ENCODE measurements at places on chromosomes 6 and 20. TPM values are rescaled to one million over a fixed set of nuclear protein-coding genes. Genes with fewer than 3 reads are reported as not detected.
A peak's percentile ranks its signal among the peaks of the same experiment; 100 is the strongest.

- peak overlapping the region; percentile 94 for H3K27ac ChIP-seq
- H3K4me1 ChIP-seq = peaks cover 65% of the 10 kb centered on the region
Observed at GRCh38 chr6:30884521-30885480, 482 bp downstream of the DDR1 start.

- no peaks in the 10 kb centered on the region for H3K36me3 ChIP-seq
- H3K27me3 ChIP-seq = no peaks in the 10 kb centered on the region
- no peaks in the 10 kb centered on the region for H3K4me1 ChIP-seq
- no peak overlapping the region for H3K27ac ChIP-seq
Observed at GRCh38 chr6:18473755-18474154, 86.6 kb downstream of the RNF144B start.

DNA sequence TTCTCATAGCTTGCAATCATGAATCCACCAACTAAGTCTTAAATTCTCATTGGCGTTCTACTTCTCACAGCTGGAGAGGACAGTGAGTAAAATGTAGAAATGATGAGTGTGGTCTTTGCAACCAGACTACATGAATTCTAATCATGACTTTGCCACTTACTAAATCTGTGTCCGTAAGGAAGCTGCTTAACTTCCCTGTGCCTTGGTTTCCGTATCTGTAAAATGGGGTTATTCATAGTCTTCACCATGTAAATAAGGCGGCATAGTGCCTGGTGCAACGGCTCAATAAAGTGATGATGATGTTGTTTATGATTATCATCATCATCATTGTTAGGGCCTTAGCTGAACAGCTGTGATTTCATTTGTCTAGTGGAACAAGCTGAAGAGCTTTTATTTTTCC lies 12.6 kb downstream of the CFAP206 start:
- DNase-seq = no peak
- no peaks in the 10 kb centered on the region for H3K27me3 ChIP-seq
- no peak overlapping the region for H3K27ac ChIP-seq
- H3K4me1 ChIP-seq = no peaks in the 10 kb centered on the region
- H3K36me3 ChIP-seq = no peaks in the 10 kb centered on the region

DNA sequence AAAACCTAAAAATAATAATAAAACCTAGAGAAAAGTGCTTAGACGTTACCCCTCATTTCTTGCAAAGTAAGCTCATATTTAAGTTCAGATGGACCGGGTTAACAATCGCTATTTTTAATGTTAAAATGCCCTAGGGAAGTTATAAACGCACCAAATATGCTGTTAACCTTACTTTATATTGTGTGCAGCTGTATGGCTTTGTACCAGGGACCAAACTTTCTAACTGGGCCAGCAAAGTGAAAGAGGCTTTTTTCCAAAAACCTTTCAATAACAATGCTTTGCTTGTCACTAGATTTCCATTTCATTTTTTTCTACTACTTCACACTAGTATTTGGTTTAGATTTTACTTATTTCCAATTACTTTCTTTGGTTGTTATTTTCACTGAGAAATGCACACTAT lies 248.5 kb downstream of the FOXC1 start:
- H3K27me3 ChIP-seq = no peaks in the 10 kb centered on the region
- H3K27ac ChIP-seq = no peak overlapping the region
- no peak for DNase-seq
- no peaks in the 10 kb centered on the region for H3K4me1 ChIP-seq
- no peaks in the 10 kb centered on the region for H3K36me3 ChIP-seq

DNA sequence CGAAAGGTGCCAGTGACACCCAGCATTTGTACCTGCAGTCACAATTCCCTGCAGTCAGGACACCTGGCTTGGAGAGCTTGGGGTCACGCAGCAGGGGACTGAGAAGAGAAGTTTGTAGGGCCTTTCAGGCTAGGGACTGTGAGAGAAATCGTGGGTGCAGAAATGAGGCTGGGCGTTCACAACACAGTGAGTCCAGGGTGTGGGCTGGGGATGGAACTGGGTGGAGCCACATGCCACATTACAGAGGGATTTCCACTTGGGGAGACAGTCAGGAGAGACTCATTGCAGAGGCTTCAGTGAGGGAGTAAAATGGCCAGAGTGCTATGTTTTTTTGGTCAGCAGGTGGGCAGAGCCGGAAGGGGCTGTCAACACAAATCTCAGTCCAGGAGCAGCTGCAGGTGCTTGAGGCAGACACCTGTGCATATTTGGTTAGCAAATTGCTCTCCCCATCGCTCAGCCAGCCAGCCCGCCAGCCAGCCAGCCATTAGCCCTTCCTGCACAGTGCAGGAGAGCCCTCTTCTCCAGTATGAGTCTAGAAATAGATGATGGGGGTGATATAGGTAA lies 7.4 kb downstream of the ITPR3 start:
- H3K27ac ChIP-seq = peak overlapping the region; percentile 41
- H3K4me1 ChIP-seq = peaks cover 69% of the 10 kb centered on the region
- DNase-seq = no peak
- H3K27me3 ChIP-seq = no peaks in the 10 kb centered on the region
- no peak overlapping the region for H3K4me3 ChIP-seq
- H3K36me3 ChIP-seq = peaks cover 37% of the 10 kb centered on the region

DNA sequence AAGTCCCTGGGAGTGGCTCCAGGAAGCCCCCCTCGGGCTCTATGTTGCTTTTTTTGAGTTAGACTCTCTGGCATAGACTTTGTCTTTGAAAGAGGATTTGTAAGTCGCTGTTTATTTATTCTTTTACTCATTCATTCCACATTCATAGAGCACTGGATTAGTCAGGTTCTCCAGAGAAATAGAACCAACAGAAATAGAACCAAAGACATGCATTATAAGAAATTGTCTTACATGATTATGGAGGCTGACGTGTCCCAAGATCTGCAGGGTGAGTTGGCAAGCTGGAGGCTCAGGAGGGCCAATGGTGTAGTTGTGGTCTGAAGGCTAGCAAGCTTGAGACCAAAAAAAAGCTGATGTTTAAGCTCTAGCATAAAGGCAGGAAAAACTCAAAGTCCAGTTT lies 98.3 kb upstream of the CHD6 start:
- no peak overlapping the region for H3K27ac ChIP-seq
- H3K27me3 ChIP-seq = peaks cover 71% of the 10 kb centered on the region
- DNase-seq = no peak
- H3K36me3 ChIP-seq = no peaks in the 10 kb centered on the region
- H3K4me1 ChIP-seq = no peaks in the 10 kb centered on the region

DNA sequence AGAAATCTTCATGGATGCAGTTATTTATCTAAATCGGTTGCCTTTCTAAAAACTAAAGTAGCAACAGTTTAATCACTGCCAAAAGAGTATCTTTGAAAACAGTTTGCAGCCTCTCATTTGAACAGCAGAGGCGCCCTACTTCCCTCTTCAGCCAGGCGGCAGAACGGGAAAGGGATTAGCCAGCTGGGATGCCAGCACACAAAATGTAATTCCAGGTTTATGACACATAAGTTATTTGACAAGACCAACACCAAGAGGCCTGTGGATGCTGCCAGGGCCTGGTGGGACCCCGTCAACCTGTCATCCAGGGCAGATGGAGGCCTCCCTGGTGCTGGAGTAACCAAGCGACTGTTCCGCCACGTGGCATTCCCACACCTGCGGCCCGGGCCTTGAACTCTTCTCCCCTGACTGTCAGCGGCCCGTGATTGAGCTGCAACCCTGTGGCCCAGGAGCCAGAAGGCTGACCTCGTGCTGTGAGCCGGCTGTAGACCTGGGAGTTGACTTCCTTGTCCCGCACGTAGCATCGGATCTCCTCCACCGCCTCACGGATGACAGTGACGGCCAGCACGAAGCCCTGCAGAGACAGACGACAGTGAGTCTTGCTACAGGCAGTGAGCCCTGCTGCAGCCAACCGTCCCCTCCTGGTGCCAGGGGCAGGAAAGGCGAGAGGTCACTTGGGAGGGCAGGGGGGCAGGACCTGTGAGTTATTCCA lies 55.5 kb downstream of the ATP9A start:
- peak; percentile 47 for DNase-seq
- H3K27me3 ChIP-seq = no peaks in the 10 kb centered on the region
- peaks cover 14% of the 10 kb centered on the region for H3K36me3 ChIP-seq
- no peak overlapping the region for H3K27ac ChIP-seq

DNA sequence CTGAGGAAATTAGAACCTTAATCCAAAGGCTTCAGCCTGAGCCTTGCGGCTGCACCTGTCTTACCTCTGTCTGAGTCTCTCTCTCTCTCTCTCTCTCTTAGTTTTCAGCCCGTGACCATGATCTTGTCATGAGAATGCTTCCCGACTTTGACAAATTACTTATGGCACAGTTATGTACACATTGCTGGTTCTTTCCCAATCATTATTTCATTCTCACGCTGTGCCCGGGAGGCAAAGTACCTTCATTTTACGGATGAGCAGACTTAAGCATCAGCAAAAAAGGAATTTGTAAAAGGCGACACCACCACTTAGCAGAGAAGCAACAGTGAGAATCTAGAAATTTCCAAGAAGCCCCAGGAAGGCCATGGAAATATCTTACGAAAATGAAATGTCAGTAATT lies 54.6 kb downstream of the GMPR start:
- no peaks in the 10 kb centered on the region for H3K27me3 ChIP-seq
- H3K27ac ChIP-seq = no peak overlapping the region
- H3K4me3 ChIP-seq = no peak overlapping the region
- DNase-seq = no peak
- H3K36me3 ChIP-seq = no peaks in the 10 kb centered on the region
- H3K4me1 ChIP-seq = no peaks in the 10 kb centered on the region

DNA sequence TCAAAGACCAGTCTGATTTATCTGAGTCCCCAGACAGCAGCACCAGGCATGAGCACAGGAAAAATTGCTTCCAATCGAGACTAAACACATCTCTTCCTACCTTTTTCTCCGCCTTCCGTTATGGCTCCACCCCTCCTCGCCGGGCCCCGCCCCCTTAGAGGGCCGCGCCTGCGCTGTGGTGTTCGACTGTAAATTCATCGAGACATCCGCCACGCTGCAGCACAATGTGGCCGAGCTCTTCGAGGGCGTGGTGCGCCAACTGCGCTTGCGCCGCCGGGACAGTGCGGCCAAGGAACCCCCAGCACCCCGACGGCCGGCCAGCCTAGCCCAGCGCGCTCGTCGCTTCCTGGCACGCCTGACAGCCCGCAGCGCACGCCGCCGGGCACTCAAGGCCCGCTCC lies 8.9 kb downstream of the REM1 start:
- no peak for DNase-seq
- peaks cover 29% of the 10 kb centered on the region for H3K27me3 ChIP-seq
- no peak overlapping the region for H3K4me3 ChIP-seq
- H3K27ac ChIP-seq = no peak overlapping the region

DNA sequence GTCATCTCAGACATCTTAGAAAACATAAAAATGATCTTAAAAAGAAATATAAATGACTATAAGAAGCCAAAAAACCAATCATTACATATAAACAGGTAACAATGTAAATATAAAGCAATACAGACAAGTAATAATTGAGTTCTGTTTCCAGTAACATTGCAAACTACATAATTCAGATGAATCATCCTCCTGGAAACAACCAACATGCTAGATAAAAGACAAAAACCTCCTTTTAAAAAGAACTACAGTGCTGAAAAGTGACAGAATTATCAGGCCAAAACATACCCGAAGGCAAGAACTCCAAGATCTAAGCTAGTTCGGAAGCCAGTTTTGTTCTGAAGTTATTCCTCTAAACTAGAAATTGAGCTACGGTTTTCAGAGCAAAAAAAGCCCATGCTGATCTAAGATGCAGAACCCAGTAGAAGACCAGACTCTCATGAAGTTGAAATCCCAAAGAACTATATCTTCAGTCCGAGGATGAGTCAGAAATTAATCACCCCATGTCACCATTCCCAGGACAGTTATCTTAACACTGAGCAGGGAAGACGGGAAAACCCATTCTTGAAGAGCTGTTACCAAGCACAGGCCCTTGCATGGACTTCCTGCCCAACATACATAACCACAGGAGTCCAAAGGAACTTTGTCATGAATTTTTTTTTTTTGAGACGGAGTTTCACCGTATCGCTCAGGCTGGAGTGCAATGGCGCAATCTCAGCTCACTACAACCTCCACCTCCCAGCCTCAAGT lies 9.8 kb downstream of the PGM3 start:
- no peaks in the 10 kb centered on the region for H3K27me3 ChIP-seq
- no peak overlapping the region for H3K27ac ChIP-seq
- H3K4me3 ChIP-seq = no peak overlapping the region
- H3K36me3 ChIP-seq = peaks cover 47% of the 10 kb centered on the region
- DNase-seq = no peak
- H3K4me1 ChIP-seq = no peaks in the 10 kb centered on the region

- H3K36me3 ChIP-seq = no peaks in the 10 kb centered on the region
- DNase-seq = no peak
- no peak overlapping the region for H3K27ac ChIP-seq
Observed at GRCh38 chr20:37262505-37262904, 891 bp upstream of the GHRH start.

DNA sequence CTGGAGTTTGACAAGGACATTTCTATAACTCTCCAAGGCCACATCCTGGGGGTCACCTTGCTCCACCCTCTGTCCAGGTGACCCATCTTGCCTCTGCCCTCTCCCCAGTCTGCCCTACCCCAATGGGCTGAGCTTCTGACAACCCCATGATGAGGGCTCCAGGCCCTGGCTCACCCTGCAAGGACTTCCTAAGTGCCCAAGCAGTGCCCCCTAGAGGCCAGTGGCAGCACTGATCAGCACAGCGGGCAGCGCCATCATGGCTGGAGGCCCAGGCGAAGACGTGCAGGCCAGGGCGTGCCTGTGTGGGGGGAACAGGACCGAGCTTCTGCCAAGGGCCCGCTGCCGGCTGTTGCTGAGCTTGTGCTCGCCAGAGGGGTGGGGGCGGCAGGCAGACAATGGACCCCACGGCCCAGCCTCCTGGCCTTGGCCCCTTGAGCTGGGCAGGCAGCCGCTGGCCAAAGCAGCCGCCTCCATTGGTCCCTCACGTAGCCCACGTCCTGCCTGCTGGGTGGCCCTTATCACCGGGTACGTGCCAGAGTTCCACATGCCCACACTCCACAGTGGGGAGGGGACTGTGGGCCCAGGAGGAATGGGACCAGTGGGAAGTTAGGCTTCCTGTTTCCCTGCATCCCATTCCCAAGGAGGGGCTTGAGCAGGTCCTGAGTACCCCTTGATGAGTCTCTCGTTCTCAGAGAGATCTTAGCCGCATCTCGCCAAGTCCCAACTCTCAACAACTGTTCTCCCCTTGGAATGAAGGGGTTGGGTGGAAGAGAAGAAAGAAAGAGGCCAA lies 64.3 kb downstream of the MRPL14 start:
- H3K27ac ChIP-seq = peak overlapping the region; percentile 63
- no peak overlapping the region for H3K4me3 ChIP-seq
- H3K36me3 ChIP-seq = peaks cover 28% of the 10 kb centered on the region
- no peak for DNase-seq
- peaks cover 53% of the 10 kb centered on the region for H3K4me1 ChIP-seq

DNA sequence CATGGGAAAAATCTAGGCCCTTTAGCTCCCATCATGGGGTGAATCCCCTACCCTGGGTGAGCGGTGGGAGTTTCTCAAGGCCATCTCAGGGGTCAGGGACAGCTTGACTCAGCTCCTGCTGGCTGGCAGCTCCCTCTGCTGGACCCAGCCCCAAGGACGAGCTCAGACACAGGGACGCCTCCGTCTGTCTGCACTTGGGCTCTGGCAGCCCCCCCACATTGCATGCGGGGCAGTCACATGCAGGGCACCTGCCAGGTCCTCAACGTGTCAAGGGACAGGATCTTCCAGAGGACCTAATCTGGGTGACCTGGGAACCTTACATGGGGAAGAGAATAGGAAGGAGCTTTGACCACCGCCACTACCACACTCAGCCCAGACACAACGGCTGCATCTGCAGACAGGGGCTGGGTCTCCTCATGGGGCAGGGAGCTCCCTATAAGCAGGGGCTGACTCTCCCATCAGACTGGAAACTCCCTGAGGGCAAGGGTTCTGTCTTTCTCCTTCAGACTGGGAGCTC lies 173.4 kb downstream of the MRPL14 start:
- H3K27me3 ChIP-seq = no peaks in the 10 kb centered on the region
- H3K4me3 ChIP-seq = no peak overlapping the region
- H3K4me1 ChIP-seq = peaks cover 32% of the 10 kb centered on the region
- no peaks in the 10 kb centered on the region for H3K36me3 ChIP-seq

The TAF8 gene
- total RNA-seq = 32.6 TPM

The FABP7 gene
- total RNA-seq = not detected

The IYD gene
- 0.92 TPM for total RNA-seq

The PPIL6 gene
- total RNA-seq = 2.5 TPM

The GSTA1 gene
- total RNA-seq = not detected
